ENCODE measurements at places on chromosomes 6 and 20.

- DNase-seq = no peak
Observed at GRCh38 chr6:105326833-105327770, 75.8 kb downstream of the PREP start.

DNA sequence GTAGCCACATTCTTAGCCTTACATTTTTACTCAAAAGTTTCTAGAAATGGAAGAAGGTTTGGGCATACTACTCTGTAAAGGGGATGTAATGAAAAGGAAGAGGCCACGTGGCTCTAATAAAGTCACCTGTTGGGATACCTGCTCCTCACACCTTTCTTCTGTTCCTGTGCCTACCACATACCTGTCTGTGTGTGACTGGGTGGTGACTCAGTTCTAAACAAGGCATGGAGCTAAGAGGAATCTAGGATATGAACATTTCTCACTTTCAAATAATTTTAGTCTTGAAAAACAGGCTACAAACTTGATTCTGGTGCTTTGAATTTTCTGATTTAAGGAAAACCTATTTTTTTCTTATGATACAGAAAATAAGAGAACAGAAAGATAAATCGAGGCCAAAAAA is 363.6 kb downstream of the RFPL4B start:
- no peak for DNase-seq

- DNase-seq = peak; percentile 43
Observed at GRCh38 chr6:166786704-166787293, 159.7 kb upstream of the RPS6KA2 start.

GRCh38 chr20:42604998-42605956 is 584.4 kb downstream of the PTPRT start:
- no peak for DNase-seq

DNA sequence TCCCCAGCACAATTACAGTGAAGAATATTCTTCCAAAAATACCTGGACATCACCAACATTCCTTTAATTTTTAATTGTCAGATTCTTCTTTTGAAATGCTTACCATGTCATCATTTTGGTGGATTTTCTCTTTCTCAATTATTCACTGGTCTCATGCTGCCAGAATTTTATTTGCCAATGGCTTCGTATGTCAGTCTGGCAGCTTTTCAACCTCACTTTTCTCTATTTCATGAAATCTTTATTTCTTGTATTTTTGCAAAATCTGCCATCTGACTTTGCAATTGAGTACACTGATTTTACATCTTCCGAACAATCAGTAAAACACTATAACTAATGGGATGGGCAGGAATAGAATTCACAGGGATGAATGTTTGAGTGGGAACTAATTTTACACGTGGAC is 84.1 kb downstream of the BTBD9 start:
- no peak for DNase-seq

DNA sequence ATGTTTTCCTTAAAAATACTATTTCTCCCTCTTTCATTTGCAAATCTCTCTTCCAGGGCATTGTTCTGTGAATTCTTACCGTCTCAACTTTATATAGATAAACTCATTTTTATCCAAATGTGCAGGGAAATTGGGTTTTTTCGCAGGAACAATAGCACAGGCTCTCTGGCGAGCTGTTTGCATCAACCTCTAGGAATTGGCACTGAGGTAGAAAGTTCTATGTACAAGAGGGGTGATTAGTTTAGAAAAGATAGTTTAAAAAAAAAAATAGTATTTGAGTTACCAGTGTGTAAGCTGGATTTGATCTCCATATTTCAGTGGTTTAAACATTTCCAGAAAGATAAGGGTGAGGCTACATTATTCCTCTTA is 129.7 kb upstream of the BTN3A2 start:
- no peak for DNase-seq

GRCh38 chr6:12361042-12361765 is 71.0 kb downstream of the EDN1 start:
- no peak for DNase-seq

DNA sequence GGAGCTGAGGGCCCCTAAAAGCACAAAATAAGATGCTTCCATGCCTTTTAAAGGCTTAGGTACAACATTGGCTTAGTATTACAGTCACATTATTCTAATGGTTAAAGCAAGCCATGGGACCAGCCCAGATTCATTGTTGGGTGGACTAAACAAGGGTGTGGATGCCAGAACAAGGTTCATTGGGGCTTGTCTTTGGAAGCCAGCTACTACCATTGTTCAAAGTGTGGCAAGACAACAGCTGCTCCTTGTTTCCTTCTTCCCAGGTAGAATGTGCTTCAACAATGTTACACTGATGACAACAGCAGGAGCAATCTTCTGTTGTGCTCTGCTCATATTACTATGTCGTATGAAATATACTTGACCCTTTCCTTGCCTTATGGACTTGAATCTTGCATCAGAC is 261.5 kb downstream of the TBC1D7 start:
- DNase-seq = no peak

DNA sequence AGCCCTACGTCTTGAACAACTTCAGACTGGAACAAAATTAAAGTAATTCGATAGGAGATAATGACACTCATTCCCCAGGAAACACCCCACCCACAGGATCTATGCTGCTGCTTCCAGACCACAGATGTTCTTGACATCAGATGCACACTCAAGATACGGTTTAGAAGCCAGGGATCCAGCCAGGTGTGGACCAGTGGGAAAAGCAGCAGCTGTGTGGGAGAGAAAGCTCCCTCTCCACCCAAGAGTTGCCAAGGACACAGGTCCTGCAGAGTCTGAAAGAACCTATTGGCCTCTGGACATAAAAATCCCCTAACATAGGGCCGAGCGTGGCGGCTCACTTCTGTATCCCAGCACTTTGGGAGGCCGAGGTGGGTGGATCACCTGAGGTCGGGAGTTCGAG is 91.7 kb upstream of the NFATC2 start:
- DNase-seq = no peak

GRCh38 chr20:34083137-34083536 is 28.9 kb downstream of the EIF2S2 start:
- no peak for DNase-seq

- no peak for DNase-seq
Observed at GRCh38 chr20:61449057-61449609, 197.1 kb downstream of the CDH4 start.

All from GM12891 (cell line).